ENCODE measurements at places on chromosomes 4 and X.

- DNase-seq, result no peak
These were observed 411.5 kb upstream of the FTHL17 start for GRCh38 chrX:31483336-31483735.

DNA sequence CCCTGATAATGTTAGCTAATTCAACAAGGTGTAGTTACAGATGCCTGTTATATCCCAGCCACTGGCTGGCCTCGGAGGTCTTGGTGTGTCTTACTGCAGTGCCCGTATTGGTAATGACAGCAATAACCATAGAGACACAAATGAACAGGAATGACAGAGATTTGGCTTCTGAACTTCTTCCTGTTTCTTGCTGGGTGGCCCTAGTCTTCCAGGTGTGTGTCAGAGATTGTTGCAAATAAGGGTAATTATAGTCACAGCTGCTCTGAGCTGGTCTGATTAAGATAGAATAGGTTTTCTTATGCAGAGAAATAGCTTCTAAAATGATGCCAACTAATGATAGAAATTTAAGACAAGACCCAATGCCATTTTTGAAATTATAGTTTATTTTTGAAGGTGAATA is 64.1 kb upstream of the MAD2L1 start:
- no peak for DNase-seq

DNA sequence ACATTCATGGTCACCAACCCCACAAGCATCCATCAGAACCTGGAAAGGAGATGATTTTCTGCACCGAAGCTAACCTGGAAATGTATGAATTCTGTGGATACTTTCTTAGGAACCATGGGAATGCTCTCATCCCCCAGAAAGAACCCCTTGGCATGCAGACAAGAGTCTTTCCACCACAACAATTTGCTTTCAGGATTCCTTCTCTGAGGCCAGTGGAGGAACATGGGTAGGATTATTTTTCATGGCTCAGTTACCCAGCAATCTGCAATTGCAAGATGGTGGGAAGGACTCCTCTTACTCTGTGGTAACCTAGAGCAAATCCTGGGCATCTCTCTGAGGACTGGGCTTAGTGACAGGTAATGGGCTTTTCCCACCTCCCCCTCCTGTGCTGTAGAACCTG is 131.9 kb upstream of the MSX1 start:
- DNase-seq, result no peak

DNA sequence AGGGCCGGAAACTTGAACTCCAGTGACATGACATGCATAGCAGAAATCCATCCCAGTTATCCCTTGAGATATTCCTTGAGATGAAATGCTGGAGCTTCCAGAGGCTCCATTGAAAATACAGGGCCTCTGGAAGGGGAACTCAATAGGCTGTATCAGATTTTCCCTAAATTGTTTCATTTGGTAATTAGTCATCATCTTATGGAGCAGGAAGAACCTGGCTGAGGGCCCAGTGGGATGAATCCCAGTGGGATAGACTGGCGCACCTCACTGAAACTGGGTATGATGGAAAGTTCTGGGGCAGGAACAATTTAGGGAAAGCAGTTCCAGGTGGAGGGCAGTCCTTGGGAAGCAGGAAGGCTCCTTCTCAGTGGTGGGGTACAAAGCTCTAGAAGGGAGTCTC is 307.8 kb upstream of the DIPK2B start:
- DNase-seq, result no peak

DNA sequence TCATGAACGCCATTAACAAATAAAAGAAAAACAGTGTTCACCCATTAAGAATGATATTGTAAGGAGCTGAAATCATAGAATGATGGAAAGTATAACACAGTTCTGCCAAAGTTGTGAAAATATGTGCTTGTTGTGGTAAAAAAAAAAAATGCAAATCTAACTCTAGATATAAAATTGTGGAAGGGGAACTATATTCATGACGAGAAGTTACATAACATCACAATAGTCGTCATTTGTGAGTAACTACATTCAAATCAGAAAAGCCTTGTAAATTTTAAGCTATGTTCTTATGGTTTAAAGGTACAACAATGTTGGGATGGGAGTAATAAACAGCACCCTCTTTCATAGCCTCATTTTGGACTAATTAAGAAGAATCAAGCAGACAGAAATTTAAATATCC is 57.6 kb upstream of the PRDM8 start:
- no peak for DNase-seq

- DNase-seq, result no peak
These were observed 610.2 kb downstream of the UBE2NL start for GRCh38 chrX:144494074-144494473.
